Fibroblast of the conjunctiva (primary cell): ENCODE measurements at places on chromosomes 7 and 10.

DNA sequence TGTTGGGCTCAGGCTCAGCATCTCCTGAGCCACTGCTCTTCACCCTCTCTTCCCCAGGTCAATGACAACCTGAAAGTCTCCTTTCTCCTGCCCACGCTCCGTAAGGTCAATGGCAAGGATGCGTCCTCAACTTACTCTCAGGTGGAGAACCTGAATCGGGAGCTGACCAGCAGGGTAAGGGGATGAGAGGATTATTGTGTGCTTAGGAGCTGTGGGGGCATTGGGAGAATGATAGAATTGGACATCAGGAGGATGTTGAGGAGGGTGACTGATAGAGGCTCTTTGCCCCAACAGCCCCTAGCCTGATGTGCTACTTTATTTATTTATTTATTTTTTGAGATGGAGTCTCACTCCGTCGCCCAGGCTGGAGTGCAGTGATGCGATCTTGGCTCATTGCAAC is 1.3 kb downstream of the LRWD1 start:
- DNase-seq: no peak

DNA sequence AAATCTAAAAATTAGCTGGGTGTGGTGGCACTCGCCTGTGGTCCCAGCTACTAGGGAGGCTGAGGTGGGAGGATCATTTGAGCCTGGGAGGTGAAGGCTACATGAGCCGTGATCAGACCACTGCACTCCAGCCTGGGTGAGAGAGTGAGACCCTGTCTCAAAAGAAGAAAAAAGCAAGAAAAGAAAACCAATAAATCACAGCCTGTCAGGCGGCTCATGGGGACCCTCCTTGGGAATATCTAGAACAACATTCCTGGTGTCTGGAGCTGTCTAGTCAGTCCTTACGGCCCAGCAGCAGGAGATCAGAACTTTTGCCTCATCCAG is 130.6 kb upstream of the TNRC18 start:
- no peak for DNase-seq

DNA sequence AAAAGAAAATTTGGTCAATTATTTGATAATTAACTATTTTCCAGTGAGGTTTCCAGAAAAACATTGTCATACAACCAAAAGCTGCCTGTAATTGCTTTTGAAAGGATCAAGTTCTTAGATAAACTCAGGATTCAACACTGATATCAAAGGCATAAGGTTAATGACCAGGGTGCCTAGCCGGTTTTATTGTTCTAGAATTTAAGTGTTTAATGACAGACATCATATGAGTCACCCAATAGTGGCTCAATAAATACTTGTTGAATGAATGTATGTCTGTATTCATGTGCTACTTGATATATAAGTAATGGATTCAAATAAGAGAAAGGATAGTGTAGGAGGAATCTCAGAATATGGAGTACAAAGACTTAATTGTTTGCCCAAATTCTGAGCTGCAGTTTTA is 196.1 kb upstream of the LRGUK start:
- DNase-seq: no peak

GRCh38 chr7:128323459-128324367 is 20.0 kb downstream of the RBM28 start:
- no peak for DNase-seq

DNA sequence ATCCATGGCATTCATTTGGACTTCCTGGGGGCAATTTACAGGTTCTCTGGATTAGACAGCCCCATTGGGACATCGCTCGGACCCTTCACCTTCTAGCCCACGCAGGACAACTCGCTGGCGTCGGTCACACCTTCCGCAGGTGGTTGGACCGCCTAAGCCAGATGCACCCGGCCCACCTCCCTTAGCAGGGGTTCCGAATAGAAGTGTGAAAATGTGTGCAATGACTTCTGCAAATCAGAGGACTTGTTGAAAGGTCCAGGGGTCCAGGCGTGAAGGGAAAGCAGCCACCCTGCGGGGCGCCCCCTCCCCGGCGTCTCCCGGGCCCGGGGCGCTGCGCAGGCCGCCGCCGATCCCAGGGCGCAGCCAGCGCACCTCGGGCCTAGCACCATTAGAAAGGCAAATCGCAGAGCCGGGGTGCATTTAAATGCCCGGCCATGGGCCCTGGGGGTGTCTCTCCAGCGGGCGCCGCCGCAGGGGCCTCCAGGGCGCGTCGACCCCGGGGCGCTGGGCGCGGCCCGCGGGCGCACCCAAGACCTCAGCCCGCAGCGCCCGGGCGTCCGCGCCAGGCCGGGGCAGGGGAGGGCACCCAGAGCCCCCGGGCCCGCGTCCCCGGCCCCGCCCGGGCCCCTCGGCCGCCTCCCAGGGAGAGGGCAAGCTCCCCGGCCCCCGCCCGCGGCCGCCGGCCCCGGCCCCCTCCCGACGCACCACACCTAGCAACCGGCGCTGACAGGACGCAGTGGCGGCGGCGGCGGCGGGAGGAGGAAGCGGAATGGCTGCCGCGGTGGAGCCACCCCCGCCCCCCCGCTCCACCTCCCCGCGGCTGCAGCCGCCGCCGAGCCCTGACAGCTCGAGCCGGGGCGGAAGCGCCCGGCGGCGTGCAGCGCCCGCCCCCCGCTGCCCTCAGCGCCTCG is 1.2 kb downstream of the JAZF1 start:
- DNase-seq: no peak

- DNase-seq: no peak
These were observed 1605.4 kb upstream of the LRRTM3 start for GRCh38 chr10:65320236-65321026.
